ENCODE measurements at places on chromosomes 6 and 20.

DNA sequence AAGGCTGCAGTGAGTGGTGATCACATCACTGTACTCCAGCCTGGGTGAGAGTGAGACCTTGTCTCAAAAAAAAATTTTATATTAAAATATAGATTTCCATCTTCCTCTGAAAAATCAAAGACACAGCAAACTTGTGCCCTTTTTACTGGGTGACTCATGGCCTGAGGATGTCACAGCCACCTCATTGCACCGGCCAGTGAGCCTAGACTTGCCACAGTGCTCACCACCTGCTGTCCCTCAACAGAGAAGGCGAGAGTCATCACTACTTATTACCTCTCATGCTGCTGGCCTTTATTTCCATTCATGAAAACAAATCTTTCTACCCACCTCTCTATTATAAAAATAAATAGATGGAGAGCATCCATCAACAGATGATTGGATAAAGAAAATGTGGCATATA, 295.8 kb downstream of the PREX1 start:
- no peak for DNase-seq

DNA sequence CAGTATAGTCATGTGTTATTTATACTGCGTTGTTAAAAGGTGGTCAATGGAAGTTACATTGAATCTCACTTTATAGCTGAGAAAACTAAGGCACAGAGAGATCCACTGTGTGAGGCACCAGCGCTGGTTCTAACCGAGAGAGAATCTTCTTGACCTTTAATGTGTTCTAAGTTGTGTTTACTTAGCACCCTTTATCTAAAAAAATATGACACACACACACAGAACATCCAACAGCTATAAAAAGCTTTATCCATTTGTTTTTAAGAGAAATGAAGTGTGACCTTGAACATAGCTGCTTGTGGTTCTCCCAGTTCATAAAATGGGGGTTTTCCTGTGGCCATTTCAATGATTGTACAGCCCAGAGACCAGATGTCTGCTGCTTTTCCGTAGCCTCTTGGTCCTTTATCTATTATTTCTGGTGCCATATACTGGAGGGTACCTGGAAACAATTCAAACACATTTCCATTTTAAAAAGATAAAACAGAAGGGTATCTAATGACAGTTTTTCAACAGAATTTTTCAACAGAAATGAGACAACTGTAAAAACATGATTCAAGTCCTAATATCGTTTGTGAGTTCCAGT, 54.8 kb upstream of the MAP7 start:
- no peak for DNase-seq

- peak; percentile 80 for DNase-seq
Measured at GRCh38 chr20:43938932-43939761, 24.5 kb downstream of the TOX2 start.

DNA sequence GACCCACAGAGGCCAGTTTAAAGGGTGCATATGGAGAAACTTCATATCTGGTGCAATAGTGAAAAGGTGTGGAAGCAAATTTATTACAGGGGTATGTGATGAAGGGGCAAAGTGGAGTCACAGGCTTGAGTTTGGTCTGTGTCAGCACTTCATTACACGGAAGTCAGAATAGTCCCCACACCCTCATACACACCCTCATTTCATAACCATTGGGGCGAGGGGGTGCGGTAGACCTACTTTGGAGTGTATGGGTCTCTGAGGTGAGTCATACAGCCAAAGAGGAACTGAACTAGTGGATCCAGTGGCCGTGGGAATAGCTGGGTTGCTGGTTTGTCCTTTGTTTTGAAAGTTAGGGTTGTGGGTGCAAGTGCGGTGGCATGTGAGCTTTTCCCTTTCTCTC, 3.3 kb downstream of the TM9SF4 start:
- peak; percentile 74 for DNase-seq

DNA sequence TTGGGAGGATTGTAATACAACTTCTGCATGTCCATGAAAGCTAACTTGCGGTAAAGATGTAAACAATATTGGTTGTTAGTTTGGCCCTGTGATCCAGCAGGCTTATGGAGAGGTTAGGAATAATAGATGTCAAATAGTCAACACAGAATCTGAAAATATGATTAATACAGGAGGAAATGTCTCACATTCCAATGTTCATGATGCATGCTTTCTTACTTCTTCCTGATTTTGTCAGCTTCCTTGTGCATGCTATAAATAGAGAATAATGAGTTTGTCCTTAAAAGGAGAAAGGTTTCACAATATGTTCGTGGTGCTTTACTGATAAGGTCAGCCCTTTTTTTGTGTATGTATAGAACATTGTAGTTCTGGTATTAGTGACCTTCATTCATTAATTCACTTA, 136.7 kb downstream of the MMUT start:
- DNase-seq, result peak; percentile 48

DNA sequence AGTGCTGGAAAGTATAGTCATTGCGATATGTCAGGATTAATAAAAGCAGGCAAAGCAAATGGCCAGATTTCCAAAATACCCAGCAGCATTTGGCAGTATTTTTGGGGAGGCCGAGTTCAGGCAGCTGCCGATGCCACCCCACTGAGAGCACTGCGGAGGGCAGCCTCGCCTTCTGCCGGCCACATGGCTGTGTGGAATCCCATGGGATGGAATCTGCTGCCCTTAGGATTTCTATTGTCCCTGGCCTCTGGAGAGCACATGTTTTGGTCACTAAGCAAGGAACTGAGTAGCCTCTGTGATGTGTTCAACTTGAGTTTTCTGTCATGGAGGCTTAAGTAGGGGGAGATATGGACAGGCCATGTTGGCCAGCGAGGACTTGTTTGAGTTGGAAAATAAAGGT, 123.0 kb downstream of the FARS2 start:
- no peak for DNase-seq

- peak; percentile 63 for DNase-seq
Measured at GRCh38 chr6:7086488-7086887, 21.3 kb upstream of the RREB1 start.

GRCh38 chr20:61041481-61041880, 210.6 kb upstream of the CDH4 start:
- DNase-seq, result no peak

DNA sequence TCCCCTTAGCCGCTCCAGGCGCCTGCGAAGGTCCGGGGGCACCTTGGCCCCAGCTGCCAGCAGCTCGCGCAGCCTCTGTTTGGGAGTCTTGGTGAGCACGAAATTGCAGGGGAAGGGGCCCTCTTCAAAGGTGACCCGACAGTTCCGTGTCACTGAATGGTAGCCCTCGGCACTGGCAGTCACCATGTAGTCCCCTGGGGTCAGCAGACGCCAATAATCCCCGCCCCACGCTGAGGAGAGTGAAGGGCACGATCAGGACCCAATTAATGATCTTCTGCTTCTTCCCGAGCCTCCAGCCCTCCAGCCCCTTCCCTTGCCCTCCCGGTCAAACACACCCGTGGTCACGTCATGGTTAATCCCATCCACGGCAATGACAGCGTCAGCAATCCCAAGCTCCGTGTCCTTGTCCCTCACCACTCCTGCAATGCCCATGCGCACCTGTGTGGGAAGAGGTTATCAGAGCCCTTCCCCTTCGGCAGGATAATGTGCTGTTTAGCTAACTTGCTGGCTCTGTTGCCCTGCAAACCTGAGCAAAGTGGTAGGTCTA, 6.2 kb downstream of the CPXM1 start:
- no peak for DNase-seq

- no peak for DNase-seq
Measured at GRCh38 chr6:150813993-150814359, 51.5 kb upstream of the MTHFD1L start.

DNA sequence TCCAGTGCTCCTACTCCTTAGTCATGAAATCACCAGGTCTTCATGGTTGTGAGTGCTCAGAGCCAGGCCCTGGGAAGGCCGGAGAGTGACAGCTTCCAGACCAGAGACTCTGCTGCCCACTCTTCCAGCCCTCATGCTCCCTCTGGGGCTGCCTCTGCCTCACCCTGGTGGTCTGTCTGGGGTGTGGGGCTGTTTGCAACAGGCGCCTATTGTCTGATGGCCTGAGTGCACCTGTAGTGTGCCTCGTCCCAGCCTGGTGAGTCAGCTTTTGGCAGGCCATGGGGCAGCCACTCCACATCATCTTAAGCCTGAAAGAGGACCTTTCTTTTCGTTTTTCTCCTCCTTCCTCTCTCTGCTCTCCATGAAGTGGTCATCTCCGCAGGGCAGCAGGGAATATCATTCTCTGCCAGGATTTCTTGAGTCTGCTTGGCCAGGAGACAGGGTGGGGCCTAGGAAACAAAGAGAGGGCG, 173.8 kb downstream of the VEGFA start:
- no peak for DNase-seq

Measured in KBM-7 (cell line).